Epithelial cell of proximal tubule (primary cell): ENCODE measurements at places on chromosomes 5 and 9.

- DNase-seq, result no peak
Measured at GRCh38 chr9:36832164-36832795, 201.8 kb downstream of the PAX5 start.

DNA sequence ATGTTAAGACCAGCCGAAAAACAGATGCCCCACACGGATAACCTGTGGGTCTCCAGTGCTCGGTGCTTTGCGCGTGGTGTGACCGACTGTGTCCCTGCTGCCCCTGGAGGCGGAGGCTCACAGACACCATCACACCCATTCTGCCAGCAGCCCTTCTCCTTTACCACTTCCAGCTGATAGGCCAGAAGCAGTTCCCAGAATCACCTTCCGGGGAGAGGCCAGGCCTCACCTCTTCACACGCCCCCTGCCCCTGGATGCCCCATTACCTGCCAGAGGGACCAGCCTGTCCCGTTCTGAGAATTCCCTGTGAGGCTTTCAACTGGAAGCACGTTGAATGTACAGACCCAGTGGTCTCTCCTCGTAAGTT lies 21.6 kb upstream of the LRRC14B start:
- DNase-seq, result no peak

- DNase-seq, result no peak
Measured at GRCh38 chr5:3347741-3348140, 247.9 kb upstream of the IRX1 start.

DNA sequence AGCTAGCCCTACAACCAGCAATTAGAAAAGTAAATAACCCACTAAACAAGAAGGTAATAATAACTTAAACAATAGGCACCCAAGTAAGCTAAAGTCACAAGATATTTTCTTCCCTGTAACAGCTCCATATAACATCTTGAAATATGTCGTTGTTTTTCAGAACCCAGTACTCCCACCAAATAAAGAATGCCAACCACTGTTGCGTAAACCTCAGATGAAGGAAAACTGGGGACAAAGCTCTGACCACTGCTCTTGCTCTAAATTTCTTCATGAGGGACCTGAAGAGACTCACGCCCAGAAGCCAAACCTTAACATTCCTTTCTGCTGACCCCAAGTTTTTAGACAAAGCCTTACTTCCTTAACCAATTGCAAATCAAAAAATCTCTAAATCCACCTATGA lies 267.7 kb upstream of the GAS1 start:
- no peak for DNase-seq

DNA sequence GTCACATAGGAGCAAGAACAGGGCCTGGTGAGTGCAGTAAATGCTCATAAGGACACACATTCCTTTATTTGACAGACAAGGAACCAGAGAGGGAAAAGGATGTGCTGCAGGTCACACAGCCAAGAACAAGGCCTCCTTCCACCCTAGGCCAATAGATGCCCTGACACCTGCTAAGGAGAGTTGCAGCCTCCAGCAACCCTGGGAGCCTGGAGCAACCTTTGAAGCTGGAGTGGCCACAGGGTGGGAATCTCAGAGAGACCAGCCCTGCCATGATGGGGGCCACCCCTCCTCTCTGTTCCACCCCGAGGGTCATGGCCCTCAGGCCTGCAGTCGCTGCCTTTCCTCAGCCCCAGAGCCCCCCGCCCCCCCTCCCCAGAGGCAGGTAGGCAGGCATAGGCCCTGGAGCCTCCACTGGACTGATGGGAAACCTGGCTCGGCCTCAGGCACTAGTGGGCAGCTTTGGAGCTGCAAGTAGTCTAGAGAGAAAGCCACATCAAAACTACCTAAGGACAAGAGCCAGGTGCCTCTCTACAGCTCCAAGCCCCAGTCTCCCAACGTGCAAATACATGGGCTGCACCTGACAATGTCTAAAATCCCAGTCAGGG lies 116.1 kb upstream of the SPOCK1 start:
- DNase-seq, result no peak

DNA sequence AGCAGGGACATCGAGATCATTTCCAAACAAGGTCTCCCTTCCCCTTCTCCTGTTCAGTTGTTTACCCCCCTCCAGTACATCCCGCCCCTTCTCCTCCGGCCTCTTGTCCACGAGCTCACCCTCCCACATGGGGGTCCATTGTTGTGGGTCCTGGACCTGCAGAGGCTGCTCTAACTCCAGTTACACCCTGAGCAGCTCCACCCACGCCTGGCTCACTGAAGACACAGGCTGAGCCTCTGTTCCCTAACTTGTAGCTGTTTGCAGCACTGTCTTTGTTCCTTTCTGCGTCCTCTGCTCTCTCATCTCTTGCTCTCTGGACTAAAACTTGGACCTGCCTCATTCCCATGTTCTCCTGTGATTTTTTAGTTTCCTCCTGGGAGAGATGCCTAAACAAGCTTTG lies 377.5 kb downstream of the MED10 start:
- no peak for DNase-seq

- no peak for DNase-seq
Measured at GRCh38 chr5:140038373-140038957, 4.6 kb downstream of the NRG2 start.

DNA sequence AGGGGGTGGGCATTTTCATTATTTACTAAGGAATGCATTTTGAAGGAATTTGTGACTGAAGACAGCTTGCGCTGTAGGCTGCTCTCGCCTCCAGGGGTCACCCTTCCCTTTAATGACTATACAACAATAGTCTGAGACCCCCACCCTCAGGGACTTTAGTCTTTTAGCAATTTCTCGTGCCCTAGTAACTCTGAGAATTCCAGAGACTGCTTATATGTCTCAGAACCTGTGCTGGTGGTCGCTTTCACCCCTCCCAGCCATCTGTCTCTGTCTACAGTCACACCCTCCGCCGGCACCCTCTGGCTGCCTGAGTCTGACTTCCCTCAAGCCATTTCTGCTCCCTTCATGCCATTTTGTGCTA lies 671.4 kb downstream of the NR2F1-AS1 start:
- DNase-seq, result no peak

- DNase-seq, result no peak
Measured at GRCh38 chr5:27482663-27483062, 444.3 kb upstream of the CDH9 start.

- no peak for DNase-seq
Measured at GRCh38 chr5:109448838-109449237, 39.1 kb upstream of the PJA2 start.

GRCh38 chr5:140800816-140801493 lies at the start of gene PCDHA3:
TSS of gene PCDHA3 (plus strand) at chr5:140801057.
- no peak for DNase-seq

GRCh38 chr9:21081451-21081850 lies 3.7 kb upstream of the IFNB1 start:
- no peak for DNase-seq

DNA sequence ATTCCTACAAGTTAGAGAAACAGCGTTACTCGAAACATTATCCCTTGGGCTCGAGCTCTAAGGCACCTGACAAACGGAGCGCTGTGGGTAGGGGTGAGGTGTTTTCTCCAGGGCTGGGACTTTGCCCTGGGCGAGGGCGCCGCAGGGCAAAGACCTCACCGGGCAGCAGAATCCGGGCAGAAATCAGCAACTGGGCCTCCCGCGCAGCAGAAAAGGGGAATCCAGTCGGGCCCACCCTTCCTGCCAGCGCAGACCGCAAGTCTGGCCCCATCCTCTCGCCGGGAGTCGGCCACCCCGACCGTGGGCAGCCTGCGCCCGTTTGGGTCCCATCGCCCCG lies 430 bp upstream of the MSH3 start:
- no peak for DNase-seq

DNA sequence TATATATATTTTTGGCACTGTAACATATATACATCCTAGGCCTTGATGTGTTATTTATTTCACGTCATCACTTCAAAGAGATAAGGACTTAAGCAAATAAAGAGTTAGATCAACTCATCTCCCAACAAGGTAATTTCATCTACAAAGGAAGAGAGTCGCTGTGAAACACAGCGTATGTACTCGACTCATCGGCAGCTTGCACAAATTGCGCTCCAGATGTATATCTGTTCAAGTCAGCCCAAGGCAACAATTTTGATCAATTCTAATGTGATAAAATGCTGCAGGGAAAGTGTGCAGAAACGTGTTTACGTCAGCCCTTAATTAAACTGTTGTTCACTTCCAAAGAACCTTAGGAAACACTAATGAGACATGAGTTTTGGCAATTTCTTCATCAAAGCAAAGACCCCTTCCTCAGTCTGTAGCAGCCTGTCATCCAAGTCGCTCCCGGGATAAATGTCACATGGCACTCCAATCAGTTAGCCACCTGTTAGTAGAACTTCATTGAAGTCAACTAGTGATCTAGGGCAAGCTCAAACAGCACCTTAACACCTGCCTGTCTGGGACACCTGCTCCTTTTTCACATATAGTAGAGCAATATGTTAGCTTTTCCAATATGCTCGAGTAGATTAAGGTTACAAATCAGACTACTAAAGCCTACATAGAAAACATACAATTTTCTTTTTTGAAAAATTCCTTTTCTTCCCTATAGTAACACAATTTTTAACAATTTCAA lies 182.4 kb downstream of the NFIB start:
- DNase-seq, result no peak

- peak; percentile 13 for DNase-seq
Measured at GRCh38 chr5:174323878-174324281, 278.4 kb downstream of the NSG2 start.

GRCh38 chr5:79183617-79184016 lies 52.3 kb upstream of the JMY start:
- DNase-seq, result no peak

- no peak for DNase-seq
Measured at GRCh38 chr5:88826646-88827585, 56.1 kb downstream of the MEF2C start.

- no peak for DNase-seq
Measured at GRCh38 chr5:95823218-95823737, 752 bp upstream of the GLRX start.

DNA sequence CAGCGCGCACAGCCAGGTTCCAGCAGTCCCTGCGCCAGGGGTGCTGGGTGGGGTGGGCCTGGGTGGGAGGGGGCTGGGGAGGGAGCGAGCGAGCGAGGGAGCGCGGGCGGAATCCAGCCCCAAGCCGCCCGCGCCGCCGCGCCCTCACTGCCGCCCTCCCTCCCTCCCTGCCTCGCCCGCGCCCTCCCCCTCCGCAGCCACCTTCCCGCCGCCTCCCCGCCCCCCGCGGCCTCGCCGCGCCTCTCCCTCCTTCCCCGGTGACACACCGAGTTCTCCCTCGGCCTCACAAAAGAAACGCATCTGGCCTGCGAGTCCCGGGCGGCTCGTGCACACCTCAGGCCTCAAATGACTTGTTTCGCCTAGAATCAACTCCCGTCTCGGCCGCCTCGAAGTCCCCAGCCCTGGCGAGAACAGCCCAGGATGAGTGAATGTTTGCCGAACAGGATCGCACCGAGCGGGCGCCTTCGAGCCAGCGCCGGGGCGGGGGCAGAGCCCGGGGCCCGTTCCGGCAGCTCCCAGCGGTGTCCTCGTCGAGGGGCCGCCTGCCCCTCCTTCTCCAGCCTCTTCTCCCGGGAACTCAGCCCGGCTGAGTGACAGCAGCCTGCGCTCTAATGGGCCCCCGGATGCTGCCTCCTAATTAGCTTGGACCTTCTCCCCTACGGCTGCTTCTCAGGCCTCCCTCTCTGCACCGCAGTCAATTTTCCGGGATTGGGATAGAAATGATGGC lies 371 bp upstream of the PITX1 start:
- no peak for DNase-seq

- DNase-seq, result no peak
Measured at GRCh38 chr5:139016186-139016585, 141.1 kb upstream of the LRRTM2 start.

DNA sequence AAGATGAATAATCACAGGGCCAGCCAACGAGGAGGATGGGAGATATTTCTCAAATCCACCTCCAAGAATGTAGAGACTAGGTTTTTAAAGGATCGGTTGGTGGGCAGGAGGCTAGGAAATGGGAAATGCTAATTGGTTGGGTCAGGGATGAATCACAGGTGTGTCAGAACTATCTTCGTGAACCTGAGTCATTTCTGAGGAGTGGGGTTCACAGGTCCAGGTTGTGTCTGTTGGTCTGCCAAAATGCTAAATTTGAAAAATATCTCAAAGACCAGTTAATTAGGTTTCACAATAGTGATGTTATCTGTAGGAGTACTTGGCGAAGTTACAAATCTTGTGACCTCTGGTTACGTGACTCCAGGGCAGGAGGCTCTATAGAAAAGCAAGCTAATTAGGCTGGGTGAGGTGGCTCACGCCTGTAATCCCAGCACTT lies 2.6 kb upstream of the PLAA start:
- no peak for DNase-seq

- no peak for DNase-seq
Measured at GRCh38 chr9:130779153-130779855, 55.8 kb upstream of the ABL1 start.

DNA sequence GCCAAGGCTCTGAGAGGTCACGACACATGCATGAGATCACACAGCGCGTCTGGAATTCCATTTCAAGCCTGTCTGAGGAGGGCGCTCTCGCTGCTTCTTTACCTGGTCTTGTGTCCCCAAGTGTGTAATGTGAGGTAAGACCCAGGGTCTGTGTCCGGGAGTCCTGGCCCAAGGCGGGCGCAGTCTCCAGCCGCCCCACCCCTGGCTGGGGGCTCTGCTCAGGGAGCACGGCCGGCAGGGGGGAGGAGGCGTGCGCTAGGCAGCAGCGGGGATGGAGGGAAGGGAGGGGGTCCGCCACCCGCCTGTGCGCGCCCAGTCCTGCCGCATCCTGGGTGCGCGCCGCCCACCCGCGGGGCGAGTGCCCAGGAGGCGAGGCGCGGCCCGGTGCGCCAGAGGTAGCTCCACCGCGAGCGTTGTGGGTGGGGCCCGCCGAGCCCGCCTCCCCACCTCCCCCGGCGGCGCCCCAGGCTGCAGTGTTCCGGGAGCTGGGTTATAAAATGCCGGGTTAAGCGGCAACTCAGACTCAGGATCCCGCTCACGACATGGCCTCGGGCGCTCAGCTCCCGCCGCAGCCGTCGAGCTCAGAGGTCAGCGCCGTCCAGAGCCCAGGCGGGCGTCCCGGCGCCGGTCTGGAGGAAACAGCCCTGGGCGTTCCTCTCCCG lies at the start of gene CCNI2:
Gene CCNI2 (plus strand): TSS at position 473 of the 662 bp plus-strand sequence. CDS start 70 bp downstream, at position 543.
- no peak for DNase-seq

DNA sequence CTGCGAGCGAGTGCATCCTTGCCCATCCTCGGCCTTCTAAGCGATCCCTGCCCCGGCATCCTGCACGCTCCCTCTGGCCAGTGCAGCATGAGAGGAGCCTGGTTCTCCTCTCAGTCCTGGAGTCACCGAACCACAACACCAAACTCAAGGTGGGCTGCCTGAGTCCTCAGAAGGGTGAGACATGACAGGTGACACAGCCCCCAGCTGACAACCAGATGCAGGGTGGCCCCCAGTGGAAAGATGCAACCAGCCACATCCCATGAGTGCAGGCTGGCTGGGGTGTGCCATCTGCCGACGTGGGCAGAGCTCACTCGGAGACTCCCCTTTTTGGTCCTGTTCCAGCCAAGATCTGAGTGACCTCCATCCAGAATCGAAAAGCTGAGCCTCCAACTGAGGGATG lies 58.4 kb downstream of the COL23A1 start:
- no peak for DNase-seq

- no peak for DNase-seq
Measured at GRCh38 chr9:131776473-131776872, 36.6 kb upstream of the RAPGEF1 start.

DNA sequence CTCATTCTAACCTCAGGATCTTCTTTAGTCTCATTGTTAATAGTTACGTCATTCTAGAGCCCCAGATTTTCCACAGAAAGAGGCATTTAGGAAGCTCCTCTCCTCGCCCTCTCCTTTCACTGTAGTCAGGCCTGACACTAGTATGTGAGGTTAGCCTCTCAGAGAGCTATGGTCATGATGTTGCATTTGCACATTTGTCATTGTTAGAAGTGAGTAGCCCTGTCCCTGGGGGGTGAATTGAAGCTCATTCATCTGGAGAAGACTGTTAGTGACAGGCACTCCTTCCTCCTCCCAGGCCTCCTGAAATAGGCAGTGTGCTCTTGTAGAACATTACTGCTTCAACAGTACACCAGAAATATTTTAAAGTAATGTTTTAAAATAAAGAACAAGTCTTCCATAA lies 26.6 kb upstream of the LRRTM2 start:
- no peak for DNase-seq
